ENCODE measurements at places on chromosomes 13 and 19.

- DNase-seq: peak; percentile 10
These were observed 37.8 kb upstream of the GRTP1 start for GRCh38 chr13:113401452-113402415.

GRCh38 chr19:7292950-7293761 lies 1.1 kb downstream of the INSR start:
- no peak for DNase-seq

DNA sequence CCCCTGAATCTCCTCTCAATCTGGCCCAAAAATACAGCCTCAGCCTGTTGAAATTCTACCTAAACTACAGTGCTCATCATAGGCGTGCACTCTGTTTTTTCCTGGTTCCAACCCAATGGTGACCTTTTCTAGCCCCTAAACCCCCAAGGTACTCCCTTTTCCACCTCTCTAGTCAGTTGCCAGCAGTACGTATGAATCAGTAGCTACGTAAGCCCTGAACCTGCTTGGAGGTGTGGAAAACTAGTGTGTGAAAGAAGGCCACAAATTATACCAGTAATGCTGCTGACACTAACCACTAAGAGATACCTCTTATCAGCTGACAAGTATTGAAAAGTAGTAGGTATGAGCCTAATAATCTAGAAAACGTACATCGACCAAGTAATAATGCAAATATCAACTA lies 60.9 kb downstream of the FOXO1 start:
- no peak for DNase-seq

- DNase-seq: no peak
These were observed 22.0 kb downstream of the CEACAM16 start for GRCh38 chr19:44720945-44721344.

- peak; percentile 80 for DNase-seq
These were observed 36.9 kb downstream of the ARRDC2 start for GRCh38 chr19:18044825-18045304.

DNA sequence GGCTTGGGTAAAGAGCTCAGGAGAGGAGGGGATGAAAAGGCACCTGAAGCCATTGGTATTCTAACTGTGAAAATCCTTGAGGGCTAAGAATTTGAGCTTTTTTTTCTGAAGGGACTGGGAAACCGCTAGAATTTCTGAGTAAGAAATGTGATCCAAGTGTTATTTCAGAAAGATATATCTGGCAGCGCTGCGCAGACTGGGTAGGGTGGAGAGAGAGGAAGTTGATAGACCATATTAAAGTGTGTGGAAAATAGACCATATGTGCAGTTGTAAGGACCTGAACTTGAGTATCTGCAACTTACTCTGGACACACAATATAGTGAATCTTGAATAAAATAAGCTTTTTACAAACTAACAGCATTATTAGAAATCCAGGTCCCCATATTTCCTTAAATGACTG lies 427.4 kb downstream of the NDFIP2 start:
- no peak for DNase-seq
